ENCODE measurements at places on chromosomes 5 and 9.

- no peak for DNase-seq
Observed at GRCh38 chr9:95667789-95668188, 151.0 kb upstream of the PTCH1 start.

GRCh38 chr5:172714491-172715420 is 56.2 kb downstream of the DUSP1 start:
- DNase-seq = no peak

- DNase-seq = no peak
Observed at GRCh38 chr5:90518661-90519060, 10.7 kb downstream of the LYSMD3 start.

- DNase-seq = no peak
Observed at GRCh38 chr9:92971121-92971520, 23.8 kb downstream of the FGD3 start.

DNA sequence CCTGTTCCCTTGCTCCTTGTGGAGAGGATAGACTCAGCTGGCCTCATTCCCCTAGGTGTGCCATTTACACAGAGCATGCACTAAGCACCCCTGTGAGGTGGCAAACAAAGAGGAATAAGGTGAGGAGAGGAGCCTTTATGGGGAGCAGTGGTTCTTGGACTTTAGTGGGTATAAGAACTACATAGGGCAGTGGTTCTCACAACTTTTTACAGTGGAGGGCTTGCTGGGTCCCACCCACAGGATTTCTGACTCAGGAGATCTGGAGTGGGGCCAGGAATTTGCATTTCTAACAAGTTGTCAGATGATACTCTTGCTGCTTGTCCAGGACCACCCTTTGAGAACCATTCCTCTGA is 42.0 kb downstream of the CSF1R start:
- no peak for DNase-seq

All from right renal pelvis (tissue), 4 donors.